NCI-H774 (cell line): ENCODE measurements at places on chromosomes 13 and 19.

- DNase-seq: no peak
These were observed 32.4 kb downstream of the RASA3 start for GRCh38 chr13:114099918-114100445.

GRCh38 chr13:24540236-24541126 lies 27.9 kb upstream of the PARP4 start:
- DNase-seq: no peak

DNA sequence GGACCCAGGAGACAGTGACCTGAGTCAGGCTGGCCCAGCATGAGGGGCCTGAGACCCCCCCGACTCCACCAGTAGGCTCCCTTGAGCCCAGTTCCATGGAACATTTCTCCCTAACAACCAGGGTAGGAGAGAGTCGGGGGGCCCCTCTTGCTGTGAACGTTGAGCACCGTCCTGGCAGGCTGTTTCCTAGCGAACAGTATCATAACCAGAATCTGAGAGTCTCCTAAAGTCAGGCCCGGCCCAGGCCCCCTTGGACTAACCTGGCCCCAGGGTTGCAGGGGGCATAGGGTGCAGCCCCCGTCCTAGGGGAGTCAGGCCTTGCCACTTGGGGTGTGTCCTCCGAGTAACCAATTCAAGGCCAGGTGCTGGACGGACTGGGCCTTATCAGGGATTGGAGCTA lies 13.7 kb downstream of the TMEM150B start:
- no peak for DNase-seq

- no peak for DNase-seq
These were observed 149.8 kb downstream of the DLEU7 start for GRCh38 chr13:50693727-50694126.

DNA sequence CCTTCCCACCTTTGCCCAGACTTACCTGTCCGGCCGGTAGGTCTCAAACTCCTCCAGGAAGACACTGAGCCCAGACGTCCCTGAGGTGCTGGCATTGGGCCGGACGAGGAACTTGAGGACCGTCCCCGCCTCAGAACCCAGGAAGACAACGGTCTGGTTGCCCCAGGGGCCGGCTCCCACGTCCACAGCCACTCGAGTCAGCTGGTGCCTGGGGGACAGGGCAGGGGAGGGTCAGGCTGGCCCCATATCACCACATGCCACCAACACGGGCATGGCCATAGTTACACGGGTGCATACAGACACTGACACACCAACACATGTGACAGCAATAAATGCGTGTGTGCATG lies 8.4 kb upstream of the LRG1 start:
- DNase-seq: no peak

GRCh38 chr13:44174769-44175425 lies 198.7 kb upstream of the SERP2 start:
- no peak for DNase-seq
